ENCODE measurements at places on chromosomes 7 and 10.

DNA sequence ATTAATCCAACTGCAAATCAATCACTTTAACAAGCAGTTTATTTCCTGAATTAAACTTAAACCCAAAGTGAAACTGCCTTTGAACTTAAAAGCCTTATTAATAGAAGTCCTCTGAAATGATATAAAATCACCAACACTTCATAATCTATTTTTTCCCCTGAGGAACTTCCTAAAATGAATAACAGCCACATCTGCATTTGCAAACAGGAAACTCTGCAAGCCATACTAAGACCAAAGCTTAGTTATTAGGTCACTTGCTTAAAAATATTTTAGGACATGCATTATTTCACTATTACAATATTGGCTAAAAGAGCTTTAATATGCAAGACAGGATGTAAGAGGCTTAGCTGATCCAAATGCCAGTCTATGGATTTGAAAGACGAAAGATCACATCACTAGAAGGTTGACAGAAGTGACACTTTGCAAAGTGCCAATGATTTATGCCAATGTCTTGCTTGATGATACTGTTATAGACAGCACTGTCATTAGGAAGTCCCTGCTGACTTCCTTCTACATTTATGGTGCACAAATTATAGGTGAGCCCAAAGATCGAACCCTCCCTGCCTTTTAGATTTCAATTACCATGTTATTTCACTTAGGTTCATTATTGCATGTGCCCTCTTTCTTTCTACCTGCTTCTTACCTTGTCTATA lies 99.9 kb upstream of the SKAP2 start:
- peak; percentile 59 for DNase-seq

GRCh38 chr7:43248961-43249822 lies 136.7 kb downstream of the HECW1 start:
- peak; percentile 45 for DNase-seq

DNA sequence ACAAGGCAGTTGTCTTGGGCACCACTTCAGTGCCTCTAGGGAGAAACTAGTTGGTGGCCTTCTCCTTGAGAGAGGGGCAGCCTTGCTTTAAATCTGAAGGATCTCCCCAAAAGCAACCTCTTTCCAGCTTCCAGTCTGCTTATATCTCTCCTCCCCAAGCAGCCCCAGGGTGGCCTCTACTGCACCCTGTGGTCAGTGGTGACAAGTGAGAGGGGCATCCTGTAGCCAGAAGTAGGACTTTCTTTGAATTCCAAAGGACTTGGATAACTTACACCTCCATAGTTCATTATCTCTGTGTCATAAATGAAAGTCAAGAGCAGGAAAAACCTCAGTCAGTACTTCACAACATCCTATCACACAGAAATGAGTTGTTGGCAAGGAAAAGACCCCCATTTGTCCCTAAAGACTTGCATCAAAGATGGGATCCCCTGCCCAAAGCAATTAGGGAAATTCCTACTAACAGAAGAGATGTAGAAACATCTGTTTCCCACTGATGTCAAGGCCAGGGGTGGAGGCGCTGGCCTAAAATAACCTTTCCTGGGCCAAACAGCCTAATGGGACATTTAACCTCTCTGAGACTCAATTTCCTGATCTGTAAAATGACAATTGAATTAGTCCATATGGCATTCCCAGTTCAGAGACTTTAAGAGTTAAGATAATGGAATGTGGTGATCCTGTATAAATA lies 44.0 kb upstream of the ANKRD1 start:
- peak; percentile 86 for DNase-seq

- no peak for DNase-seq
Observed at GRCh38 chr10:86753051-86753450, 3.4 kb upstream of the BMPR1A start.

DNA sequence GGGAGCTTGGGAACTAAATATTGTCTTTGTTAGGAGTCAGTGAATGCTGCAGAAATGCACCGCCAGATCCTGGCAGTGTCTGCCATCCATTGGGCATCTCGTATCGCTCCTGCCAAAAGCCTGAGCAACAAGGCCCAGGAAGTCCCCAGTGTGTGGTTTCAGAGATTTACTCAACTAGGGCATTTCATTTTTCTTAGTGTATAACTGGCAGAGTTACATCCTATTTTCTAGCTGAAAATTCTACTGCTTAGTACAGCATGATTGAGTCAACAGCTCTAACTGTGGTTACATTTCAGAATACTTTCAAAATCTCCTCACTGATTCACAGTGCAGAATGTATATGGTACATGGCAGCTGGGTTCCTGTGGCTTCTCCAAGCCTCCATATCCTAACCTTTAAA lies 95.8 kb upstream of the CREB5 start:
- DNase-seq, result no peak

DNA sequence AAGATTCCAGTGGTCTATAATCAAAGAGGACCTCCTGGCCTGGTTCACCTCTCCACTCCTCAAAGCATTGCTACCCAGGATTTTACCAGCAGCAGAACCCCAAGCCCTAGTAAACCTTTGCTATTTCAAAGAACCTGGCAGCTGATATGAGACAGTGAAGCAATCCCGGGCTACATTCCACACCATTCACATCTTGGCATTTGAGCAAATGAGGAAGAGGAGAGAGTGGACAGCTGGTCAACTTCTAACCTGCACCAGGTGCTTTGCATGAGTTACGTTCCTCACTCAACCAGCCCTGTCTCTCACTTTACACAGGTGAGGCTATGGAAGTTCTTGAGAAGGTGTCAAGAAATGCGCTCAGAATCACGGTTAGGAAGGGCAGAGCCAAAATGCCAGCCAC lies 1.1 kb downstream of the CCDC3 start:
- DNase-seq, result no peak

- DNase-seq, result peak; percentile 46
Observed at GRCh38 chr10:14009371-14010100, 321.2 kb downstream of the FRMD4A start.

DNA sequence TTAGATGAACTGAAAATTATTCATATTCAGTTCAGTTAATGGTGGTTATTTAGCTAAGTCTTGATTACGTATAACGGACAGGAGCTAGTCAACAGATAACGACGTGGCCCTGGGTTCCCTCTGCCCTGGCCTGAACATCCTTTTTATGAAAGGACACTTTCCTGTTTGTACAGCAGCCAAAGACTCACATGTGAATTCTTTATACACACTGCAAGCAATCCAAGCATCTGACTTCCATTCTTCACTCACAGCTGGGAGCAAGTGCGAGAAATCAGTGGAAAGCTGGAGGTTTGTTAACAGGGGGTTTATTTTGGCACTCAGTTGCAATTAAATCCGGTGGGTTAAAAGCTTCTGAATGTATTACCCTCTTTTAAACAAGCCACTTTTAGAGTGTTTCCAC lies 148.1 kb upstream of the GDF10 start:
- DNase-seq, result no peak

GRCh38 chr7:65938336-65938895 lies 43.6 kb downstream of the GUSB start:
- no peak for DNase-seq

GRCh38 chr7:44998153-44998871 lies 1.7 kb upstream of the CCM2 start:
- DNase-seq, result no peak

DNA sequence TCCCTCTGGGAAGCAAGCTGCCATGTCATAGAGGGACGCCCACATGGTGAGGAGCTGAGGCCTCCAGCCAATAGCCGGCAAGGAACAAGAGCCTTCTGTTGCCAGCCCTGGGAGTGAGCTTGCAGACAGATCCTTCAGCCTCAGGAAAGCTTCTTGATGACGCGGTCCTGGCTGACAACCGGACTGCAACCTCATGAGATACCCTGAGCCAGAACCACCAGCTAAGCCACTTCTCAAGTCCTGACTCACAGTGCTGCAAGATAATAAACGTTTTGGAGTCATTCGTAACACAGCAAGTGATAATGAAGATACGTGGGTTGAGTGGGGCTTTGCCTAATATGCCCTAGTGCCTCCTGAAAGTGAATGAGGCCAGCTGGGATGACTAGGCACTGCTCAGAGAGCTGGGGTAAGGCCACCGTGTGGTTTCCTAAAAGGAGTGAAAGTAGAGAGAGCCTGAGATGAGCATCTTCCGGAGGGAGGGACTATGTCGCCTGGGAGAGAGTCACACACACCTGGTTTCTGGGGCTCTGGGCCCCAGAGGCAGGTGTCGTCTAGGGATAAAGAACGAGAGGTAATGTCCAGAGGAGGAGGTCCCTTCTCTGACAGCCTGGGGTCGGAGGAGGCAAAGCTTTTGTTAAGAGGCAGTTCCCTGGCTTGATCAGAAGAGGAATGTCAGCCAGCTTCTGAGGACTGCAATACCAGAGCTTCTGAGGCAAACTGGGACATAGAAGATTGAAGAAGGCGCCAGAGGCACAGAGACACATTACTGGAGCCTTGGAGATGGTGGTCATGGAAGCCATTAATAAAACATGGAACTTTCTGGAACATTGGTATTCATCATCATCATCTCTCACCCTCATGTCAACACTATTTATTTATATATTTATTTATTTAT lies 53.6 kb downstream of the PYROXD2 start:
- DNase-seq, result peak; percentile 85

GRCh38 chr7:49840751-49841405 lies 67.4 kb downstream of the VWC2 start:
- no peak for DNase-seq

- no peak for DNase-seq
Observed at GRCh38 chr7:41085244-41085643, 617.6 kb downstream of the INHBA start.

DNA sequence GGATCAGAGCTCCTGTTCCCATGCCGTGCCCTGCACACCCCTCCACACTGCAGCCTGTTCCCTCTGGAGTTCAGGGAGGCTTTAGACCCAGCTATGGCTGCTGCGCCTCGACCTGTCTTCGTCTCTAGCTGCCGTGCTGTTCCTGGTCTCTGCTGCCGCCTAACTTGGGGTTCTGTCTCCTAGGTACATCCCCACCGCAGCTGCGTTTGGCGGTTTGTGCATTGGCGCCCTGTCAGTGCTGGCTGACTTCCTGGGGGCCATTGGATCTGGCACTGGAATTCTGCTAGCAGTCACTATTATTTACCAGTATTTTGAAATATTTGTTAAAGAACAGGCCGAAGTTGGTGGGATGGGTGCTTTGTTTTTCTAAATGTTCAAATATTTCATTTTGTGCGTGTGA lies 31.6 kb downstream of the NUDT5 start:
- DNase-seq, result no peak

DNA sequence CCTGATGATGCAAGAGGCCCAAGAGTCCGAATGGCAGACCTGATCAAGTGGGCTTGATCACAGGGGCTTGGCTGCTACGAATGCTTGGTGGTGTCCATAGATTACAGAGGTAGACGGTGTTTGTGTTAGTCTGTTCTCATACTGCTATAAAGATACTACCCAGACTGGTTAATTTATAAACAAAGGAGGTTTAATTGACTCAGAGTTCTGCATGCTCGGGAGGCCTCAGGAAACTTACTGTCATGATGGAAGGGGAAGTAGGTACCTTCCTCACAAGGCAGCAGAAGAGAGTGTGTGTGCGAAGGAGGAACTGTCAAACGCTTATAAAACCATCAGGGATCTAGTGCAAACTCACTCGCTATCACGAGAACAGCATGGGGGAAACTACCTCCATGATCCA lies 268.9 kb upstream of the KLF6 start:
- no peak for DNase-seq

DNA sequence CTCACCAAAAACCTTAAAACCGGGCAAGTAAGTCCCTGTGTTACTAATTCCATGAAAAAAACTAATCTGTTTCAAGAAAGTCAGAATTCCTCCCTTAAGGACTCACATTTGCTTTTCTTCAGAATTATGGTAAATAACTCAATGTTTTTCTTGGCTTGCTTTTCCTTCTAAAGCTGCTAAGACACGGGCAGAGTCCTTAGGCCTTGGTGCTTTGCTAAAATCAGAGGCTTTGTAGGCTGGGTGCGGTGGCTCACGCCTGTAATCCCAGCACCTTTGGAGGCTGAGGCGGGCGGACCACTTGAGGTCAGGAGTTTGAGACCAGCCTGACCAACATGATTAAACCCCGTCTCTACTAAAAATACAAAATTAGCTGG lies 32.0 kb downstream of the GNA12 start:
- DNase-seq, result peak; percentile 66

- no peak for DNase-seq
Observed at GRCh38 chr10:130434446-130435385, 298.5 kb downstream of the GLRX3 start.

DNA sequence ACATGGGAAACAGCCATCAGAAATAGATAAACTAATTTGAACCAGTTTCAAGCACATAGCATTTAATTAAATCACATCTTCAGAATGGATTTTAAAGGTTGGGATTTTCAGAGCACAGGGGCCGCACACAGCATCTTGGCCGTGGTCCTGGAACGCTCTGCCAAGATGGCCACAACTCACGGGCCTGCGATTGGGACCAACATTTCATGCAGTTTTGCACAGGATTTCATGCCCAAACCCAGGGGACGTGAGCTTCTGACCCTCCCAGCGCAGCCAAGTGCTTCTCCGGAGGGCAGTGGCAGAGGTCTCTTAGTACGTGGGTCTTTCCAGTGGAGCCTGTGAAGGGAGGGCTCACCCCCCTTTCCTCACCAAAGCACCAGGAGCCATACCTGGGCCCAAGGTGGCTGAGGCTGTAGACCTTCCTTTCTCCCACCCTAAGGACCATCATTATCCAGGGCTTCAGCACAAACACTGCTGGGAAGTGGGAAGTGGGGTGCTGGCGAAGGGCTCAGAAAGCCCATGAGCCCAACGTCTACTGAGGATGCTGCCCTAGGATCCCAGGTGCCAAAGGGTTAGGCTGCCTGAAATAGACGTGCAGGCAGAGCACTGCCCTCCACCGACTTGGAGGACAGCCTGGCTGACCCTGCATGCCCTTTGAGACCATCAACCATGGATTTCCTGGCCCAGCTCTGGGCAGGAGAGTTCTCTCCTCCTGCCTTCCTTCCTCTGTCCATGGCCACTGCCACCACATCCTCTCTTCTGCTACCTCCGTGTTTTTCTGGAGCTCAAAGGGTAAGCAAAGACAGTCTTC lies 611.2 kb upstream of the MGMT start:
- DNase-seq, result peak; percentile 38

DNA sequence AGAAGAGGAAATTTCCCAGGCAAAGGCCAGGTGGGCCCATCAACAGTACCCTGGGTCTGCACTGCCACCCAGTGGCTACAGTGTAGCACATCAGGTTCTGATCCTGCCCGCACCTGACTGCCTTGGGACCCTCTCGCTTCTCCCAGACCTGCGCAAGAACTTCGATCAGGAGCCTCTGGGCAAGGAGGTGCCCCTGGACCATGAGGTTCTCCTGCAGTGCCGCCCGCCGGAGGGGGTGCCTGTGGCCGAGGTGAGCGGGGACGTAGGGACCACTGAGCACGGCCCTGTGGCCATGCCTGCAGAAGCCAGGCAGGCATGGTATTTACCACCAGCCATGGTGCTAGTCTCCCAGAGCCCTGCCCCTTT lies 33.9 kb upstream of the SLC29A3 start:
- DNase-seq, result peak; percentile 62

DNA sequence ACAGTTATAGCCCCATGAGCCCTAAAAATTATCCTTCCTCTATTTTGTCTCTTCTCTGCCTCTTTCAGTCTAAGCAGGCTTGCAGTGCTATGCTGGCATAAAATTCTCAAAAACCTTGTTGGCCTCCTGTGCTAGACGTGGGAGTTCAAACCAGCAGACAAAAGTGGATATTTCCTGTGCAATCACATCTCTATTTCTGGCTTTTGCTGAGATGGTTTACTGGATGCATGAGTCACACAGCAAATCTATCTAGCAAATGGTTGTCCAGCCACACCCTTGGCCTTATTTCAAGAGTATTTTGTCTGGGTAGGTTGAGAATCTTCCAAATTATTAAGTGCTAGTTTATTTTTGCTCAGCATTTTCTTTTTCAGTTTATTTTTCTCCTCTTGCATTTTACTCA lies 370.8 kb downstream of the CDC14C start:
- no peak for DNase-seq

- DNase-seq, result no peak
Observed at GRCh38 chr10:78479467-78479866, 445.8 kb downstream of the RPS24 start.

Data from lung (tissue), 17 donors.